ENCODE measurements at places on chromosomes 1 and 21.

GRCh38 chr1:225578251-225578977 lies 74.5 kb downstream of the ENAH start:
- DNase-seq, result no peak

GRCh38 chr1:109164538-109164937 lies 49.2 kb upstream of the SARS1 start:
- DNase-seq, result no peak

DNA sequence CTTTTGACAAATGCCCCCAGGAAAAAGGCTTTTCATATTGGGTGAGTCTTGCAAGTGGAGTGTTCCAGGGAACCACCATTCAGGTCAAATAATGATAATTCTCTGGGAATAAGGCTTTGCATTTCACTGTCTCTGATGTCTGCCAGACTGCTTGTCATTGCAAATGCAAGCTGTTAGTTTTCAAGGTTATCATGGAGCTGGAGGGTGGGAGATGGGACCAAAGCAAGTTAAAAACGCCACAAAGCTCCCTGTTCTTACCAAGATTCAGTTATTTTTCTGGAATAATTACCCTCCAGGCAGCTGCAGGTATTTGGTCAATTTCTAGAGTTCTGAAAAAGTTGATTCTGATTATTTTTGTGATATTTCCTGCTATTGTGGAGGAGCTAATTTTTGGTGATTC lies 210.1 kb downstream of the GPR52 start:
- DNase-seq, result no peak

DNA sequence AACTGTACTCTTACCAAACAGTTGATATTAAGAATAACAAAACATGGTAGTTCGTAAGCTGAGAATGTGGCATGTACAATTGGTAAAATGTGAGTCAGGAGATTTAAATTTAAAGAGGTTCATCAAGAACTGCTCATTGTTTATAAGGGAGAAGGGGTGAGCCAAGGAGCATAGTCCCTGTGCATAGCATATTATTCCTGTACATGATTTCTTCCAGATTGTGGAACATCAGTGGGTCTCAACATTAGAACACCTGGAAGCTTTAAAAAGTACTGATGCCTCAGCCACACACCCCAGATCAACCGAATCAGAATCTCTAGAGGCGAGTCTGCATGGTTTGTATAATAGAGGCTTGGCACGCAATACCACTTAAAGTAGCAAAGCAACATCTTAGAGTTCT lies 56.1 kb downstream of the KCTD3 start:
- no peak for DNase-seq

All from activated CD4-positive, alpha-beta T cell treated with anti-CD3 and anti-CD28 coated beads, Interleukin-2, amount 50 U/mL, for 4 hours (primary cell).